ENCODE measurements at places on chromosomes 5 and 9.

DNA sequence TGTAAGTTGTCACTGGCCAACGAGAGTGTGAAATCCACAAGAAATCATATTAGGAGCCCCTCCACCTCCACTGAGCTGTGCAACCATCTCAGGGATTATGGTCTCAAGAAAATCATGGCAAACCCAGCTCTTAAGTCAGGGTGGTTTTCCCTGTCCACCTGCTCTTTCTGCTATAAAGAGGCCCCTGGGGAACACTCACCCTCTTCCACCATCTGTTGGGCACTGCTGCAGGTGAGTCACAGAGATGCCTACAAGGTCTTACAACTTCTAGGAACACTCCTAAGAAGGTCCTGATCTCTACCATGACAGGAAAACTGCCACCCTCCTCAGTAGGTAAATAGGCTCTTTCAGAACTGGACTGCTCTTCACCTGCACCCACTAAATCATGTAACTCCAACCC lies 61.8 kb downstream of the DRD1 start:
- DNase-seq = no peak

DNA sequence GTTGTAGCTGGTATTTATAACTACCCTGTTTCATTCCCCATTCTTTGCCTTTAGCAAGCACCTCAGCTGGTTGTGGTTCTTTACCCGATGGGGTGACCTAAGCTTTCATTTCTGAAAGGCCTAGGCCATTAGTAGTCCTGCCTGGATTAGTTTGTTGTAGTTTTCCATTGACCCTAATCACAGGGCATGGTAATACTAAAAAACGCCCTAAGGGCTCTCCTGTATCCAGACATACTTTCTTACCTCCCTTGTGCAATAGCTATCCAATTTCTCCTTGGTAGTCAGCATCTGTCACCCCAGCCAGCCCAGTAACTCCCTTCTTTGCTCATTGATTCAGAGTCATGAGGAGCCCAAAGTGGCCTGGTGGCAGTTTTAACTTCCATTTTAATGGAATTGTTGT lies 24.0 kb downstream of the TMOD1 start:
- no peak for DNase-seq

DNA sequence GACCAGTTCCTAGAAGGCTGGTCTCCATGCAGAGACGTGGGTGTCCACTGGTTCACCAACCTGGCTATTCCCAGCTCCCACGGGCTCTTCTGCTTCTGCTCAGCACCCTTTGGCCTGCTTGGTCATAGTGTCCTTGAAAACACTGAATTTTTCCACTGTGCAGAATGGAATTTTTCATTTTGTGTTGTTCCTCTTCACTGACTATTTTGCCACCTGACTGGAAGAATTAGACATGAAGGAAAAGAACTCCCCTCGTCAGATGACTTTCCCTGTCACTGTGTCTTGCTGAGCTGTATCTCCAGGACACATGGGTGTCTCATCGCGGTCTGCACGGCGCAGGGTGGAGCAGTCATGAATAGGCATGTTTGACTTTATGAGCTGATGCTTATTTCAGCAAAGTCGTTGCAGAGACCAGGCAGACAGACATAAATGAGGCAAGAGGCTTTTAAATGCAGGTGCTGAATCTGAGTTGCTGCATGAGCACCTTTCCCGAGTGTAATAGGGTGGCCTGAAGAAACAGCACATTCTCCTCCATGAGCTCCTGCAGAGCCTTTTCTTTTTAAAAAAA lies 50.2 kb upstream of the SEMA4D start:
- no peak for DNase-seq

- no peak for DNase-seq
These were observed 13.7 kb downstream of the ADAMTSL1 start for GRCh38 chr9:18487611-18488010.

DNA sequence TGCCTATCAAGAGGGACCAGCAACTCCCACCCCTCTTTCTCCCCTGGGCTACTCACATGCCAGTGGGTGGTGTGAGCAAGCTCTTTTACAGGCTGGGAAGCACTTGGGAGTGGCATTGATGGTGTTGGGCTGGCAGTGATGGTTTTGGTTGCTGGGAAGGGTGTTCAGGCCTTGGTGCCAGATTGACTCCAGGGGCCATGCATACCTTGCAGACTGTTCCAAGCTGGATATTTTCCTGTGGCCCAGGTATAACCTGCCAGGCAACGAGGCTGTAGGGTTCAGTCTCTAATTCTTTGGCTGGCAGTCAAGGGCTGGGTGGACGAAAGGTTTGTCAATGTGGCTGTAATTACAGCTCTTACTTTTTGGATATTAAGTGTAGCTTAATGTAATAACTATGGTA lies 177.3 kb downstream of the MACROH2A1 start:
- DNase-seq = no peak

DNA sequence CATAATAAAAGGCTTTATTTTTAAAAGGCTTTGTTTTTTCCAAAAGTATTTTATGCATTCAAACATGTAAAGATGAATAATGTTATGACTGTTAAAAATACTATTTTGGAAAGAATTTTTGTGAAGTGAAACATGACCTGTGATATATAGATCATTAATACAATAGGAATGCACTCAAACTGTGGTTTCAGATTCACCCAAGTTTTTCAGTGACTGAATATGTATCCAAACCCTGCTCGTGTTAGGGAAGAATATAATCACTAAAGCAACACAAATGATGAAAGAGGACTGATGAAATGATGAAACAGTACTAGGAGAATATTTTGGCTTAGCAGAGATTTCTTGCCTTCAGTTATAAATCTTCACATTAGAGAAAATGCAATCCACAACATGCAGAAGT lies 278.0 kb downstream of the ADAMTS6 start:
- DNase-seq = no peak

- DNase-seq = no peak
These were observed 511.0 kb upstream of the TLE4 start for GRCh38 chr9:79060766-79061165.

- no peak for DNase-seq
These were observed 2.7 kb downstream of the PTGER4 start for GRCh38 chr5:40682154-40683017.

GRCh38 chr5:166398131-166398530 lies 1893.3 kb upstream of the WWC1 start:
- DNase-seq = no peak

DNA sequence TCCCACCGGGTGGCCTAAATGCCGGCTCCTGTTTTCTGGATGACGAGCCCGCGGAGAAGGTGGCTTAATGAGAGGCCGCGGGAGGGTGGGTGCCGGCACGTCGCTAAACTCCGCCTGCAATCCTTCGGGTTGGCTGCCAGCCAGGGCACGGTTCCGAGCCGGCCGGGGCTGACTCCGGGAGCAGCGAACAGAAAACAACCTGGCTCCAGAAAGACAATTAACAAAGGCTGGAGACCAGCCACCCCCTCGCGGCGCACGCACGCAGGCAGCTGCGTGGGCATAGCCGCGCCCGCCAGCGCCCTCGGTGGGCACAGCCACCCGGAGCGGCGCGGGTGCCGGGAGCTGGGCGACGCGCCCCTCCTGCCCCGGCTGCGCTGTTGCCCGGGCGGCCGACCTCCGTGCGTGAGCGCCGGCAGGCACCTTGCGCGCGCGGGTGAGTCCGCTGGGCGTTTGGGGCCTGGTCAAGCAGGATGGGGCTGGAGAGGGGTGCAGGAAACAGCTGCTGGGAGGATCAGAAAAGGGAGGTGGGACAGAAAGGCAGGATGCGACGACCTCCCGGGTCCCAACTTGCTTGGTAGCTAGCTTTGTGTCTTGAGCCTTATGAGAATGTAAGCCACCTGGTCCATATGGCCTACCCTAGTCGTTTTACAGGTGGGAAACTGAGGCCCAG lies at the start of gene ARHGEF37:
TSS of gene ARHGEF37 (plus strand) at position 307 of the 670 bp plus-strand sequence. CDS start 16,272 bp downstream, outside the sequence.
- peak; percentile 13 for DNase-seq

GRCh38 chr9:134366223-134367031 lies 40.2 kb downstream of the RXRA start:
- no peak for DNase-seq

DNA sequence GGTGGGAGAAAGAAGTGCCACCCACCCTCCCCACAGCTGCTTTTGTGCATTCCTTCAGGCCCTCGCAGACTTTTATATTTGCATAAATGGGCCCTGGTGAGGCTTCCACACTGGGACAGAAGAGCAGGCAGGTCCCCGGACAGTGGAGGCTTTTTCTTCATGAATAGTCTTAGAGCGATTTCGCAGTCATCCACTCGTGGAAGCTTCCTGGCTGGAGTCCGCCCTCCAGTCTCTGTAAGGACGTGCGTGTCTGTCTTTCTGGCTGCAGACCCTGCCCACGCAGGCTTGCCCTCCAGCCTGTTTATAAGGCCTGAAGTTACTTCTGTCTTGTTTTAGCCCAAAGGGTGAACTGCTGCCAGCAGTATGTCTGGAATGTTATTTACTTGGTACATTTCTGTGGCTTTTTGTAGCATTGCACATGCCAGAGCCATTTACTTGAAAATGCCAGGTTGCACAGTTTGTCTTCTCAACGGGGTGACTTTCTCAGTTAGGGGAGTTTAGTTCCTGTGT lies 195.7 kb downstream of the AOPEP start:
- DNase-seq = no peak

DNA sequence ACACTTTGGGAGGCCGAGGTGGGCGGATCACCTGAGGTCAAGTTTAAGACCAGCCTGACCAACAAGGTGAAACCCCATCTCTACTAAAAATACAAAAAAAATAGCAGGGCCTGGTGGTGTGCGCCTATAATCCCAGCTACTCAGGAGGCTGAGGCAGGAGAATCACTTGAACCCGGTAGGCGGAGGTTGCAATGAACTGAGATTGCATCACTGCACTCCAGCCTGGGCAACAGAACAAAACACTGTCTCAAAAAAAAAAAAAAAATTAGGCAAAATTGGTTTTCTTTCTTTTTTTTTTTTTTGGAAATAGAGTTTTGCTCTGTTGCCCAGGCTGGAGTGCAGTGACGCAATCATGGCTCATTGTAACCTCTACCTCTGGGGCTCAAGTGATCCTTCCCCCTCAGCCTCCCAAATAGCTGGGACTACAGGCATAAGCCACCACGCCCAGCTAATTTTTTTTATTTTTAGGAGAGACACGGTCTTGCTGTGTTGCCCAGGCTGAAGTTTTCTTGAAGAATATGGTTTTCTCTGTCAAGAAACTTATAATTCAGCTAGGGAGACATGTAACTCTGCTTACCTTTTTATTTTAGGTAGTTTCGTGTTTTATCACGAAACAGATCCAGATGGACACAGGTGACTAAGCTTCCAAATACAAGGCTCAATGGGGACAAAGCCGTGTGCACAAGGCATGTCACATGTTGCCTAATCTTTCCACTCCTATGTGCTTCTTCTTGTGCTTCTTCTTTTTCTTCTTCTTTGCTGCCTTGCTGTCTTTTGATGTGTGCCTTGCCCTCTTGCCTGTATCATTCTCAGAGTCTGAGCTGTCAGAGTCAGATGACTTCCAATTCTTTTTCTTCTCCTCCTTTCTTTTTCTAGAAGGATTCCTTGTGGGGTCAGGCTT lies 14.3 kb downstream of the TTC1 start:
- no peak for DNase-seq

DNA sequence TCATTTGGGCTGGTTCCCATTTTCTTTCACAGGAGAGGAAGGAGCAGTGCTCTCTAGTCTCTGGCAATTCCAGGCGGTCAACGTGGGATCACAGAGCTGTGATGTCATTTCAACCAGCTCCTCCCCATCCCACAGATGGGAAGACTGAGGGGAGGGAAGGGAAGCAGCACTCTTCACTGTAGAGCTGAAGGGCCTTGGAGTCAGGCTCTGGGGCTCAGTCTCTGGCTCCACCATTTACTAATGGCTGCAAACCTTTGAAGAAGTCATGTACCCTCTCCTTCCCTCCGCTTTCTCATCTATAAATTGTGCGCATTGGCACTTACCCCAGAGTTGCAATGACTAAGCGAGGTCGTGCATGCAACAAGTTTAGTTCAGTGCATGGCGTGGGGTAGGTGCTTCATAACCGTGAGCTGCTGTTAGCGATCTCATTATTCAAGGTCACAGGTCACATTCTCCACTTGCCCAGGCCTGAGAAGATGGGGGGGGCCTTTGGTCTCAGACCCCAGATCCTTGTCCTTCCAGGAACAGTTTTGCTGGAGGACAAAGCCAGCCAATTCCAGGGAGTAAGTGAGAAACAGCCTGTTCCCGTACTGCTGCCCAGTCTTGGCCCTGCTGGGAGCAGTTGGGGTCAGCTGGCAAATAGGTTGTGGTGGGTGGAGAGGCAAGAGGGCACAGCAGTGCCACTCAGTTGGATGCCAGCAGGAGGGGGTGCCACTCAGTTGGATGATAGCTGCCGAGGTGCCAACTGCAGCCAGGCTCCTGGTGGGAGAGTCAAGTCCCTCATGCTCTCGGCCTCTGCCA lies 136.7 kb downstream of the RGS3 start:
- no peak for DNase-seq

GRCh38 chr9:27688954-27689353 lies 115.7 kb upstream of the C9orf72 start:
- DNase-seq = no peak

GRCh38 chr5:37988454-37989046 lies 148.7 kb upstream of the GDNF start:
- DNase-seq = no peak

- no peak for DNase-seq
These were observed 462.5 kb upstream of the TYRP1 start for GRCh38 chr9:12230708-12231107.
